NCI-H187 treated with DMSO at 0.1 percent for 48 hours (cell line): ENCODE measurements at places on chromosomes 2 and 18.

DNA sequence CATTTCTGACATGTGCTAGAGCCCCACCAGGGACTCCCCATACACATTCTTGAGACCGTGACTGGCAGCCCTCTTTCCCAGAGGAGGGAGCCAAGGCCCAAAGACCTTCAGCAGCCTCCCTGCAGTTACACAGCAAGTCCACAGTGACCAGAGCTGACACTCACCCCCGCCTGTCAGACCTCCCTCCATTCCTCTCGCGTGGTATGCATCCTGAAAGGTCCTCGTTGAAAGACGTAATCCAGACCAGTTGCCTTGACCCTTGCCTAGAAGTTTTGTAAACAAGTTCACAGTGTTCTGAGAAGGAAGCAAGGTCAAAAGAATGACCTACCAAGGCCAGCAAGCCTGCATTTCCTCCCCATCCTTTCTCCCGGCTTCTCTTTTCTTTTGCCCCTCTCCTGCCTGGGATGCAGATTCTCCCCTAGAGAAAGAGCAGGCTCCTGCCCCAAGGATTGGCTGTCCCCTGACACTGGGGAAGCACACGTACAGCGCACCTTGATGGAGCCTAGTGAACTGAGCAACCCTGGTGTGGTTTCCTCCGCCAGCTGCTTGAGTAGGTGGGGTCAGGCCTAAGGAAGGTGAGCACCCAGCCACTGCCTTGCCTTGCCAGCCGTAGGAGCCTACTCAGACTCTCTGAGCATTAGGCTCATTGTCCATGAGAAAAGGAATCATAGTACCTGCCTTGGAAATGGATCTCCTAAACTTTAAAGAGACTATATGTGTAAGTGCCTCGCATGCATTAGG, 18.3 kb downstream of the TRIB2 start:
- no peak for DNase-seq

DNA sequence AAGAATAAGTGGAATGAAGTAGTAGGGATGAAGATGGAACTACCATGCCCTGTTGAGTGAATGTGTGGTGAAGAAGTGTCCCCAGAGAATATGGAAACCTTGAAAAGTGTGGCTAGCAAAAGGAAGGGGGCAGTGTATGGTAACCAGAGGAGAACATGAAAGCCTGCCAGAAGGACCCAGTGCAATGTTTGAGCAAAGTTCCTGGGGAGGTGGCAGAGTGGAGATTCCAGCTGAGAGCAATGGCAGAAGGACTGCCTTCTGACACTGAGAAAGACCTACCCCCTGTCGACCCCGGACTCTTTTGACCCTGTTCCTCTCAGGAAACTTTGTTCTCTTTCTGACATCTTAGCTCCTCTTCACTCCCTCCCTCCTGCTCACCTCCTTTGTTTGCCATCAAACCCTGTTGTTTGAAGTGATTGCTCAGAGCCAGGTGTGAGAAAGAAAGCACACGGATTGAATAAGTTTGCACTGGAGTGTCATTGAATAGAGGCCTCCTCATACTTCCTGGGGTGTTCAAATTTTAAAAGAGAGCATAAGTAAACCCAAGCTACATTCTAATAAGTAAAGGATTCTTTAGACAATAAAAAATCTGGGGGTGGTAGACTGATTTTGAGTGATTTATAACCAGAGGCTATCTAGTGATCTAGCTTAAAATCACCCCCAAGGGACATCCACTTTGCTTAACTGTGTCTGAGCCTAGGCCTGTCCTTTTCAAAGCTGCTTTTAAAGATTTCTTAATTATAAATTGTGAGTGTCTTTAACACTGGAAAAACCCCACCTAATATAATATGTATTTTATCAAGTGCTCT, 57.1 kb downstream of the TRIB2 start:
- peak; percentile 93 for DNase-seq

DNA sequence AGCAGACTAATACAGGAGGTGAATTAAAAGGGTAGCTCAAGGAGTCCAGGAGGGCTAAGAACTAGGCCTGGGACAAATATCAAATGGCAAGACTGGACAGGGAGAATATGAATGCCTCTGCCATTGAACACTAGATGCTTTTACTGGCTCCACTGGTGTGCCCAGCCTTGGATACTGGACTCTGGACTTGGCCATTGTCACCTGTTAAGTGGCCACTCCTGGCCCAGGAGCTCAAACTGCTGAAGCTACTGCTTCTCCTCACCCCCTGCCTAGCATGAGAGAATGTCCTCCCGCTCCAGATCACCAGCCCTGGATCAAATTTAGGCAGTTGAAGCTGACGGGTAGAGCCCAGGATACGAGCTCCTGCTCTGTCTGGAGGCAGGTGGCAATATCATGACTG, 170.8 kb downstream of the DDX1 start:
- DNase-seq, result no peak

DNA sequence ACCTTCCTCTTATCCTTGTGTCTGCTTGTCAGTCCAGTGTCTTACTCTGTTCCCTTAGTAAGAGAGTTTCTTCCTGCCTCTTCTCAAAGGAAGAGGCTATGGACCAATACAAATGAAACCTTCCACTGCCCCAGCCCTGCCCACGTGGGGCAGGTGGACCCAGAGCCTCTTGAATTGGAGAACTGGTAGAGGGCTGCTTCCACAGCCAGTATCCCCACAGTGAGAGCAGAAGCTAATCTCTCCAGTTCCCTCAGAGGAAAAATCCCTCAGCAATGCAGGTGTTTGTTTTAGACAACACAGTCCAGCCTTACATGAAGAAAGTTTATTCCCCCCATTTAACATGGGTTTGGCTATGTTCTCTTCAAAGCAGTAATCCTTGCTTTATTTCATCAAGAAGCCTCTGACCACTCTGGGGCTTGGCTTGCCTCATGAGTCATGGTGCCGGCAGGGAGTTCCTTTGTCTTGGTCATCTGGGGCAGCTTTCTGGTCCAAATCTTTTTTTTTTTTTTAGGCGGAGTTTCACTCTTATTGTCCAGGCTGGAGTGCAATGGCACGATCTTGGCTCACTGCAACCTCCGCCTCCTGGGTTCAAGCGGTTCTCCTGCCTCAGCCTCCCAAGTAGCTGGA, 6.5 kb upstream of the CYBRD1 start:
- no peak for DNase-seq

DNA sequence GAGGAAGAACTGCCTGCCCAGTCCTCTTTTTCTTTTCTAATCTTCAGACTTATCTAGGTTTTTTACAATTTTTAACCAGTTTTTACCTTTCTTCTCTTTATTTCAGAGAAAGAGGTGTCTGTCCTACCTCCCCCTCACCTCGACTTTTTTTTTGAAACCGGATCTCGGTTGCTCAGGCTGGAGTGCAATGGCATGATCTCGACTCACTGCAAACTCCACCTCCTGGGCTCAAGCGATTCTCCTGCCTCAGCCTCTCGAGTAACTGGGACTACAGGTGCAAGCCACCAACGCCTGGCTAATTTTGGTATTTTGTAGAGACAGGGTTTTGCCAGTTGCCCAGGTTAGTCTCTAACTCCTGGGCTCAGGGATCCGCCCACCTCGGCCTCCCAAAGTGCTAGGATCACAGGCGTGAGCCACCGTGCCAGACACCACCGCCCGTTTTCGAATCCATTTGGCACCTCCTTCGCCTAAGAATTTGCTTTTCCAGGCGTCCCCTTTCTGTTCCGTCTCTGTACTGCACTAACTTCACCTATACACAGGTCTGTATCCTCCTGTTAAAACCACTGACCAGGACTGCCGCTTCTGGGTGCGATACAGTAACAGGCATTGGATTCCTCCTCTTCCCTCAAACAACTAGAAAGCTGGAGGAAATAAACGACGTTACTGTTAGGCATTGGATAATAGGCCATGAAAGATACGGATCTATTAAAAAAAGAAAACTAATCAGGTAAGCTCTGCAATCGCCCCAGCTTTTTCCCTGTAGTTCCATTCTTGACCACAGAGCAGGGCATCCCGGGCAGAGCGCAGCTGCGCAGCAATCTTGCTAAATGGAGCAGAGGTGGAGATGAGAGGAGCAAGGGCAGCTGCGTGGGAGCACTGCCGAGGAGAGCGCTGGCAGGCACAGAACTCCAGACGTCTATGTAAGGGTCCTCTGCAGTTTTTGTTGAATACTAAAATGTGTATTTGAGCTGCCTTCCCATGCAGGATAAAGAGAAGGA, 69.9 kb downstream of the ZC3H6 start:
- no peak for DNase-seq

DNA sequence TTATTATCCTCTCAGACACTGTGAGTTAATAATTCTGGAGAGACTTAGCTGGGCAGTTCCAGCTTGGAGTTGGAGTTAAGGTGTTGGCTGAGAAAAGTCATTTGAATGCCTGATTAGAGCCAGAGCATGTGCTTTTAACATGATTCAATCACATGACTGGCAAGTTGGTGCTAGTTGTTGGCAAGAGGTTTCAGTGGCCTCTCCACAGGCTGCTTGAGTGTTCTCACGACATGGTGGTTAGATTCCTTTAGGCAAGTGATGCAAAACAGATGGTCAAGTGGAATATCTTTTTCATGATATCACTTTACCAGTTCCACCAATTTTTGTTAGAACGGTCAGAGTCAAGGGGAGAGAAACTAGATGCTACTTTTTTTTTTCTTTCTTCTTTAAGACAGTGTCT, 262.7 kb upstream of the FN1 start:
- no peak for DNase-seq

GRCh38 chr2:234983011-234983726, 31.4 kb downstream of the SH3BP4 start:
- peak; percentile 44 for DNase-seq

- DNase-seq, result no peak
These were observed 67.9 kb downstream of the PPP4R1 start for GRCh38 chr18:9546468-9546867.

DNA sequence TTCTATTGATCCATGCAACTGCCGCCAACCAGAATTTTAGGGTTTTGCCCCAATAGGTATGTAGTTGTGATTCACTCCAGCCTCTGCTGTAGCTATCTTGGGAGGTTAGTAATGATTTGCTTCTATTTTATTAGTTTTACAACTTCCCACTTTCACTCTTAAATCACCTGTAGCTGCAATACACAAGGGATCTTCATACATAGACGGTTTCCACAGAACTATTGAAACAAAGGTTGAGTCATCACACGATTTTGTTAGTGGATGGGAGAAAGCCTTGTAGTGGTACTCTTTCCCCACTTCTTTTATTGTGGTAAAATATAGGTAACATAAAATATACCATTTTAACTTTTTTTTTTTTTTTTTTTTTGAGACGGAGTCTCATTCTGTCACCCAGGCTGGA, 104.2 kb upstream of the SPRED2 start:
- no peak for DNase-seq

GRCh38 chr2:189681903-189682302, 7.4 kb downstream of the ANKAR start:
- no peak for DNase-seq

- no peak for DNase-seq
These were observed 215.6 kb upstream of the TNP1 start for GRCh38 chr2:217075268-217076057.
